ENCODE measurements at places on chromosomes 2 and 18.

GRCh38 chr2:153232464-153232863 is 246.1 kb downstream of the RPRM start:
- DNase-seq: no peak

DNA sequence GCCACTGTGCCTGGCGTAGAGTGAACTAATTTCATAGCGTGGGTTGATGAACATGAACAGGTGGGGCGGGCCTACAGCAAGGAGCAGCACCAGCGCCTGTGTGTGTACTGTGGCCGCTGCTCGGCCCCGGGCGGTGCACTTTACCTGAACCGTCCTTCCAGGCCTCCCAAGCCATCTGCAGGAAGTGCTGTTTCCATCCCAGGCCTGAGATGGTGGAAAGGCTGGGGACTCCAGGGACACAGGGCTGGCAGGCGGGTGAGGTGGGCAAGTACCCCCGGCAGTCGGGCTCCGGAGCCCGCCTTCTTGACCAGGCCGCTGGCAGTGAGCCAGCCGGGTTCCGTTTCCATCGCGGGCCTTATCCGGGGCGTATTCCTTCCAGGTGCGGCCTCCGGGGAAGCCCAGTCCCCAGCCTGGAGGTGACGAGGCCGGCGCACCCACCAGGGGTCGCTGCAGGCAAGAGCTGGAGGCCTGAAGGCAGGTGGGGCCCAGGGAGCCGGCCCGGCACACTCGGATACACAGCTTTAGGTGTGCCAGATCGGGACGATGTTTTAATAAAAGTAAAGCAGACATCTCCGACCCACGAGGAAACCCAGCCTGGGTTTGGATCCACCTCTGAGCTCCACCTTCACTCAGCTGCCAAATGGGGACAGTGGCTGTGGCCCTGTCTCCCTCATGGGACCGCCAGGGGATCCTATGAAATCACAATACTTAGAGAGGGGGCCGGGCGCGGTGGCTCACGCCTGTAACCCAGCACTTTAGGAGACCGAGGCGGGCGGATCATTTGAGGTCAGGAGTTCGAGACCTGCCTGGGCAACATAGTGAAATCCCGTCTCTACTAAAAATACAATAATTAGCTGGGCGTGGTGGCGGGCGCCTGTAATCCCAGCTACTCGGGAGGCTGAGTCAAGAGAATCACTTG is 22.7 kb upstream of the PDIA6 start:
- DNase-seq: peak; percentile 47

- DNase-seq: no peak
Measured at GRCh38 chr18:3623769-3624545, 174.0 kb downstream of the TGIF1 start.

DNA sequence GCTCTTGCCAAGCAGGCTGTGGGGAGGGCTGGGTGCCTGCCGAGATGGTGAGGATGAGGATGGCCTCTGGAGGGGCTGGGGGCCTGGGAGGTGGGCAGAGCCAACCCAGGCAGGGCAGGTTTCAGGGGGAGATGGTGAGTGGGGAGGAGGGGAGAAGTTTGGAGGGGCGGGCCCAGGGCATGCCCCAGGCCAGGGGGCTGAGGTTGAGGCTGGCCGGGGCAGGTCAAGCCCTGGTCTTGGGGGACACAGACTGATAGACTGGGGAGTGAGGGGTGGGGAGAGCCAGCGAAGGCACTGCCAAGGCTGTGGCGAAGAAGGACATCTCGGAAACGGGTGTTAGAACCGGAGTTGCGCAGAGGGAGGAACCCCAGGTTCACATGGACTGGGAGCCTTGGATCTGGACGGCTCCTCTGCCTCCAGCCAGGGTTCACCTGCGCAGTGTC is 12.6 kb downstream of the CAPN10 start:
- DNase-seq: no peak

GRCh38 chr2:112634153-112634873 is 11.4 kb upstream of the SLC20A1 start:
- no peak for DNase-seq

DNA sequence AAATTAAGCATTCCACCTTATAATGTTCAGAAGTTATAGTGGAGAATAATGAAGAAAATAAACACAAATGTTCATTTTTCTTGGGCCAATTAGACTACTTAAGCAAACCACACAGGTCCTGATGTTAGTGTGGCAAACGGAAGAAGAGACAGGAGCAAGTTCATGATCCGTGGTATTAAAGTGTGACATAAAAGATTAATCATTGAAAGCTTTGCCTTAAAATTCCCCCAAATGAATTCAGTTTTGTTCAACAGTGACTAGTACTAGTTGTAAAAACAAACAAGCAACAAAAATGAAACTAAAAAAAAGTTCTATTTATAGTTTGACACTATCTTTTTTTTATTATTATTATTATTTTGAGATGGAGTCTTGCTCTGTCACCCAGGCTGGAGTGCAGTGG is 73.7 kb downstream of the RFTN2 start:
- no peak for DNase-seq

DNA sequence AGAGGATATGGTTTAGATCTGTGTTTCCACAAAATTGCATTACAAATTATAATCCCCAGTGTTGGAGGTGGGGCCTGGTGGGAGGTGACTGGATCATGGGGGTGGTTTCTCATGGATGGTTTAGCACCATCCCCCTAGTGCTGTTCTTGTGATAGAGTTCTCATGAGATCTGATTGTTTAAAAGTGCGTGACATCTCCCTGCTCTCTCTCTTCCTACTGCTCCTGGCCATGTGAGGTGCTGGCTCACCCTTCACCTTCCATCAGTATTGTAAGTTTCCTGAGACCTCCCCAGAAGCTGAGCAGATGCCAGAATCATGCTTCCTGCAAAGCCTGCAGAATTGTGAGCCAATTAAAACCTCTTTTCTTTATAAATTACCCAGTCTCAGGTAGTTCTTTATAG is 33.1 kb downstream of the LHCGR start:
- DNase-seq: no peak

GRCh38 chr18:28045880-28046279 is 131.1 kb downstream of the CDH2 start:
- DNase-seq: no peak

- no peak for DNase-seq
Measured at GRCh38 chr2:70115646-70116442, 28.6 kb downstream of the PCBP1 start.

- DNase-seq: no peak
Measured at GRCh38 chr2:124478761-124479160, 453.7 kb downstream of the CNTNAP5 start.

DNA sequence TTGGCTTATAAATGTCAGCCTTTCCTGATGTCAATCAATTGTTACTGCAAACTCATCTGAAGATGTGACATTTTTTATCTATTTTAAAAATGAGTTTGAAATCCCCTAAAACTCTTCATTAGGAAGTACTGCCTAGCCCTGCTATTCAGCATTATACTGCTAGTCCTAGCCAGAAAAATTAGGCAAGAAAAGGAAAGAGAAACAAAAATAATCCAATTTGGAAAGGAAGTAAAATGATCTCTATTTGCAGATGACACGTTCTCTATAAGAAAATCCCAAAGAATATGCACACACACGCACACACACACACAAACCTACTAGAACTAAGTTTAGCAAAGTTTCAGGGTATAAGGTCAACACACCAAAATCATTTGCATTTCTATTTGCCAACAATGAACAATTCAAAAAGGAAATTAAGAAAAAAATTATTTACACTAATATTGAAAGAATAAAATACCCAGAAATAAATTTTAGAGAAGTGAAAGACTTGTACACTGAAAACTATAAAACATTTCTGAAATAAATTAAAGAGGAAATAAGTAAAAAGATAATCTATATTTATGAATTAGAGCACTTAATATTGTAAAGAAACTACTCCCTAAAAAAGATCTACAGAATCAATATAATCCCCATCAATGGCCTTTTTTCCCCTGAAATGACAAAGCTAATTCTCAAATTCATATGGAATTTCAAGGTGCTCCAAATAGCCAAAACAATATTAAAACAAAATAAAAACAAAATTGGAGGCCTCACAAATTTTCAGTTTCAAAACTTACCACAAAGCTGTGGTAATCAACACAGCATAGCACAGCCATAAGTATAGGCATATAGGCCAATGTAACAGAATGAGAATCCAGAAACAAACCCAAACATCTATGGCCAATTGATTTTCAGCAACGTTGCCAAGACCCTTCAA is 433.7 kb upstream of the TRIB2 start:
- DNase-seq: no peak

DNA sequence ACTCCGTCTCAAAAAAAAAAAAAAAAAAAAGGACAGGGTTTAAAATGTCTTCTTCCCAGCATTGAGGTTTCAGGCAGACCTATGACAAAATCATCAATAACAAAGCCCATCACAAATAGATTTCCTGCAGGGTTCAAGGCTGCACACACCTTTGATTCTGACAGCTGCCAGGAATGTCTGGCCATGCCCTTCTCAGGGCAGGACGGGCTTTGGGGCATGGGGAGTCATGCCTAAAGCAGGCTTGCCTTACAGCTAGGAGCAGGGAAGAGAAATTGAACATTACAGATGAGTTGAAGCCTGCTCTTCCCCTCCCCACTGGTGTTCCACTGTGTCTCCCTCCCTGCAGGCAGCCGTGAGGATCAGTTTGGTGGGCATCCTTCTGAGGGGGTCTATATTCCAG is 3.7 kb downstream of the PRELID3A start:
- DNase-seq: no peak

GRCh38 chr2:239514754-239515530 is 114.1 kb upstream of the HDAC4 start:
- no peak for DNase-seq

- no peak for DNase-seq
Measured at GRCh38 chr2:142688856-142689605, 188.4 kb upstream of the KYNU start.

- no peak for DNase-seq
Measured at GRCh38 chr2:1769703-1770422, 25.5 kb upstream of the PXDN start.

DNA sequence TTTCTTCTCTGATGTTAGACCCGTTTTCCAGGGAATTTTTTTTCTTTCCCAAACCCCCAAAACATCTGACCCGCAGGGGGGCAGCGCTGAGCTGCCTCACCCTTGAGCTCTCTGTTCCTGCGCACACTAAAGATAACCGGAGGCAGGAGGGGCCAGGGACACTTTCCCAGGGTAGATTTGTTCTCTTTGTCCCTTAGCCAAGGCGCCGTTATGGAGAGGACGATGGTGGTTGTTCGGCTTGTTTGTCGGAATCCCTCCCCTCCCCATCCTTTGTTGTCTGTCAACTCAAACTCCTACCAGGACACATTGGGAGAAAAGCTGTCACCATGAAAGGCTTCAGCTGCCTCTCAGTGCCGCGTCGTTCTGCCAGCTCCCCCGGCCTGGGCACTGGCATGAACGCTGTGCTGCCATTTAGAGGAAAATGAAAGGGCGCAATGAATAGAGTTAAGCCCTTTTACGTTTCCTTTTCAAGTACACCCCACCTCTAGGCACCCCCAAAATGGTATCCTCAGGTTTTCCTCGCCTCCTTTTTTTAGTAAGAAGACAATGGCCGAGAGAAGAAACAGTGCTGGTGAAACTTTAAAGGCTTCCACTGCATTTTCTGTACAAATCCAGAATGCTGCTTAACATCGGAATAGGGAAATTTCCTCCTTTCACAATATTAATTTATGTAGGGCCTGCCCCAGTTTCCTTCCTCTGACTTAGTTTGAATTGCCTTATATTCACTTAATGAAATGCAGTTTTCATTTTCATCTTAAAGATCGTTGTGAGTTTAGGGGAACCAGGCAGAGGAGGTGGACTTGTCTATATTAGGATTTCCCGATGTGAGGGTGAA is 62.1 kb downstream of the RND3 start:
- no peak for DNase-seq

DNA sequence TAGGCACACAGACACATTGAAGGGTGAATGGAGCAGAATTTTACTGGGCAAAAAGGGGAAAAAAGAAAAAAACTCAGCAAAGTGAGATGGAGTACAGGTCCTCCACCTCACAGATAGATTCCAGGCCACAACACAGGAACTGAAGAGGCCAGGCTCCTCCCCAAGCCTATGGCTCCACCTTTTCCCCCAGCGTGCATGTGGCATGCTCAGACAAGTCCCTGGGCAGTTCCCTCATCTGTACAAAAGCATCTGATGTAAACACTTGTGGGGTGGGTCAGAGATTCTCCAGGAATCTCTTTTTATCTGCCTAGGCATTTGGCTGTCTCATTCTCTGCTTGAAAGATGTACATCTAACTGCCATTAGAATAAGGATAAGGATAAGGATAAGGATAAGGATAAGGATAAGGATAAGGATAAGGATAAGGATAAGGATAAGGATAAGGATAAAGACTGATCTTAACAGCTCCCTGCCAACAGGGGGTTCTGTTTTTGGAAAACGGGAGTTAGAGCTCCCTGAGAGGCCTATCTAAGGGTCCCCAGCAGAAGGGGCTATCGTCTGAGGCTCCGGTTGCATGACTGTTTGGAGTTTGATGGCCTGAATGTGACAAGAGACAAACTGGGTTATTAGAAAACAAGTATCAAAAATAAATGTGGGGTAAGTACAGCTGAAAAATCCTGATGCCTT is 17.2 kb upstream of the ASXL3 start:
- DNase-seq: no peak

DNA sequence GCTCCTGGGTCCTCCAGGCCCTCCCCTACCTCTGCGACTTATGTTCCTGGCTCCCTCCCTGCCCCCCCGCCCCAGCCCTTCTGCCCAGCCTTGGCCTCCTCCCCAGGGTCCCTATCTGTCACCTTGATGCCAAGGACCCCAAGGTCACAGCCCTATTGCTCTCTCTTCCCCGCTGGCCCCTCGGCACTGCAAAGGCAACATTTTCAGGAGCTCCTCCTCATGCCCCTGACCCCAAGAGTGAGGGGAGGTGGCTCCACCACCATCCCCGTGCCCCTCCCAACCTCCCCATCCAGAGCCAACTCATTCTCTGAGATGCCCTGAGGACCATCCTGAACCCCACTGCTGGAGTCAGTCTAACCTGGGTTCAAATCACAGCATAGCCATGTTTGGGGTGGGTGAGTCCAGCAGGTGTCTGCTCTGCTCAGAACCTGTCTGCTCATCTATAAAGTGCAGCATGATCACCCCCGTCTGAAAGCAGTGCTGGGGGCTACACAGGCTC is 11.7 kb downstream of the LIMS2 start:
- DNase-seq: no peak

All from T-helper 22 cell (primary cell).